ENCODE measurements at places on chromosomes 7 and 10. TPM values are rescaled to one million over a fixed set of nuclear protein-coding genes. Genes with fewer than 3 reads are reported as not detected.

Gene SLC26A5
- polyA plus RNA-seq = not detected

Gene HOGA1
- not detected for polyA plus RNA-seq

DNA sequence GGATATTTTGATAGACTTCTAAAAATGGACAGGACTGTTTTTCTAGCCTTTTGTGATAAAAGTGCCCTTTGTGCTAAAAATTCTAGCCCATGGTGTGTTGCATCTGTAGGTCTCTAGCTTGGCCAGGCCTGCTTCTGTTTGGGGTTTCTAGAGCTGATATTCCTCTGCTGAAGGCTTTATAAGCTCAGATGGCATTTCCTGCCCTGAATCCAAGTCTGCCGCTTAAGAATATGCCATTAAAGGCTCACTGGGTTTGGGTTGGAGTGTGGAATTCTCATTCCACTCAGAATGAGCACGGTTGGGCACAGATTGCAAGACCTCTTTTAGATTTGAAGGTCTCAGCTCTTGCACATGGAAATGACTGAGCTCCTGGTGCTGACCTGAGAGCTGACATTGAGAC, 49.4 kb upstream of the IGFBP3 start:
- H3K36me3 ChIP-seq = no peaks in the 10 kb centered on the region
- DNase-seq = no peak
- H3K27me3 ChIP-seq = peaks cover 18% of the 10 kb centered on the region
- no peak overlapping the region for H3K27ac ChIP-seq

GRCh38 chr10:106213493-106213892, 951.0 kb downstream of the SORCS1 start:
- no peak overlapping the region for H3K4me3 ChIP-seq
- H3K27ac ChIP-seq = no peak overlapping the region
- no peaks in the 10 kb centered on the region for H3K27me3 ChIP-seq
- no peaks in the 10 kb centered on the region for H3K4me1 ChIP-seq
- no peaks in the 10 kb centered on the region for H3K36me3 ChIP-seq

DNA sequence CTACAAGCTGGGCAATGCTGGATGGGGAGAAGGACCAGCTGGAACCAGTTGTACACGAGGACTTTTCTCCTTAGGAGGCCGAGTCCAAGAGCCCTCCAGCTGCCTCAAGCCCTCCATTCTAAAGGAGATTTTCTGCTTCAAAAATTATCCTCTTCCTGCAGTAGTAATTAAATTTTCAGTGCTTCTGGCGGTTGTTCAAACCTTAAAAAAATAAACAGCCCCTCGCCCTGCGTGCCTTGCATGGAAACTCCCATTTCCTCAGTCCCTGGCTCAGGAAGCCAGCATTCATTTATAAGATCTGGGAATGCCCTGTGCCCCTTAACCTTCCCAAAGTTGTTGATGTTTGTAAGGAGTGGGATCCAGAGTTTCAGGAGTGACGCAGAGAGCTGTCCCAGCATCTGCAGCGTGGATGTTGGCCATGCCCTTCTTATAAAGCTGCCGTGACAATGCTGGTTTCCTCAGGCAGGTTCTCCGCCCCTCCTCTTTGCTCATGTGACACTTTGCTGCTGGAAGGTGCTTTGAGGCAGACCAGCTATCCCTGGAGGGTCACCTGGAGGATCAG, 24.0 kb upstream of the ACTR3B start:
- no peak for DNase-seq
- H3K4me3 ChIP-seq = no peak overlapping the region
- H3K27ac ChIP-seq = no peak overlapping the region
- peaks cover 5% of the 10 kb centered on the region for H3K27me3 ChIP-seq

Gene TAF5
- polyA plus RNA-seq = 4.4 TPM

DNA sequence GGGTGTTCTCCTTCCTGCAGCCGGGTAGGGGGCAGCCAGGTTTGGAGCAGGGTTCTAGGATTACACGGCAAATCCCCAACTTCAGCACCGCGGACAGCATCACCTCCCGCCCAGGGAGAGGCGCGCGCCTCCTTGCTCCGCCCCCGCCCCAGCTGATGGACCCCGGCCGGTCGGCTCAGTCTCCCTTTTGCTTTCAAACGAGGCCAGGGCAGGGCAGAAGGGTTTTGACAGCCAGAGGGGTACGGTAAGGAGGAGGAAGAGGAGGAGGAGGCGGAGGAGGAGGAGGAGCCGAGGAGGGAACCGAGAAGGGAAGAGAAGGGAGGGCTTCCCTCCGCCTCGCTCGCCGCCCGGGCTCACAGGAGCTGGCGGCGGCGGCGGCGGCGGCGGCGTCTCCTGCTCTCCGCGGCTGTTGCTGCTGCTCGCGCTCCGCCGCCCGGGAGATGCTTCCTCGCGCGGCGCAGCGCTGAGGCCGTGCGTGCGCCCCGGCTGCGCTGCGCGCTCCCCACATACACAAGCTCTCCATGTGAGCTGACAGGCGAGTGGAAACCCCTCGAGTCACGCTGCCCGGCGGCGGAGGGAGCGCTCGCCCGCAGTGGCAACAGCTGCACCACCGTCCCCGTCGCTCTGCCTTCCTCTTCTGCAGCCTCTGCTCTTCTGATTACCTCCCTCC, 615 bp upstream of the CNTNAP2 start:
- peaks cover 40% of the 10 kb centered on the region for H3K27me3 ChIP-seq
- DNase-seq = no peak
- no peaks in the 10 kb centered on the region for H3K36me3 ChIP-seq
- H3K4me1 ChIP-seq = peaks cover 14% of the 10 kb centered on the region
- H3K27ac ChIP-seq = no peak overlapping the region
- peak overlapping the region; percentile 79 for H3K4me3 ChIP-seq

GRCh38 chr7:91182819-91183764, 81.1 kb upstream of the FZD1 start:
- no peak for DNase-seq
- H3K4me3 ChIP-seq = no peak overlapping the region
- peaks cover 2% of the 10 kb centered on the region for H3K4me1 ChIP-seq
- peaks cover 19% of the 10 kb centered on the region for H3K36me3 ChIP-seq

- H3K27ac ChIP-seq = no peak overlapping the region
- peaks cover 59% of the 10 kb centered on the region for H3K36me3 ChIP-seq
- no peak overlapping the region for H3K4me3 ChIP-seq
- H3K4me1 ChIP-seq = no peaks in the 10 kb centered on the region
- no peak for DNase-seq
- no peaks in the 10 kb centered on the region for H3K27me3 ChIP-seq
These were observed 147.3 kb downstream of the ZEB1 start for GRCh38 chr10:31466313-31466712.

DNA sequence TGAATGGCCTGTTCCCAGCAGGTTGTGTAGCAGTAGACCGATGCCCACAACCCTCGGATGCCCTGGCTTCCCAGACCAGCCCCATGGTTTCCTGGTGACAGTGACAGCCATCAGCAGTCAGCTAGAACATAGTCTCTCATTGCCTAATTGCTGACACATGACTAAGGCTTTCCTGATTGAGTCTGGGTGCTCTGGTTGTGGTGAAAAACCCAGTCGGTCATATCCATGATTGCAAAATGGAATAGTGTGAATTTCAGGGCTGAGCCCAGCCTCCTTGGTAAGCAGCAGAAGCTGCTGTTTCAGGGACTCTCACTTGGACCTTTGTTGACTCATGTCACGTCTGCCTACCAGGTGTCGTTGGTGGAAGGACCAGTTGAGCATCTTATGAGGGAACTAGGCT, 36.6 kb downstream of the POR start:
- no peaks in the 10 kb centered on the region for H3K27me3 ChIP-seq
- H3K27ac ChIP-seq = no peak overlapping the region
- H3K4me1 ChIP-seq = peaks cover 16% of the 10 kb centered on the region
- no peak for DNase-seq

Data from naive B cell (primary cell).